ENCODE measurements at places on chromosomes 5 and 9.

DNA sequence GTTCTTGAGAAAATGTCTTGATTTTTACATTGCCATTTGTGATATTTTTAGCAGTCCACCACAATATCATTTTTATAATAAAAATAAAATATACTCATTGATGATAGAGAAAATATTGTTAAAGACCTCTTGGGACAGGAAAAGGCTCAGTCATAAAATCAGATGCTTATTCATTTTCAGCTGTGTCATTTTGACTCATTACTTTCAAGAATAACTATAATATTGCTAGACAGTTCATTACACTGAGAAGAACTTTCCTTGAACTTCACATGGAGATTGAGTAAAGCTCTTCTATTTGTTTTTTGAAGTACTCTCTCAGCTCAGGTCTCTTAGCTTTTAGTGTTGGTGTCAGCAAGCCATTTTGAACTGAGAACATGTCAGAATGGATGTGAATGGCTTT, 8.5 kb upstream of the MEIKIN start:
- DNase-seq: no peak

DNA sequence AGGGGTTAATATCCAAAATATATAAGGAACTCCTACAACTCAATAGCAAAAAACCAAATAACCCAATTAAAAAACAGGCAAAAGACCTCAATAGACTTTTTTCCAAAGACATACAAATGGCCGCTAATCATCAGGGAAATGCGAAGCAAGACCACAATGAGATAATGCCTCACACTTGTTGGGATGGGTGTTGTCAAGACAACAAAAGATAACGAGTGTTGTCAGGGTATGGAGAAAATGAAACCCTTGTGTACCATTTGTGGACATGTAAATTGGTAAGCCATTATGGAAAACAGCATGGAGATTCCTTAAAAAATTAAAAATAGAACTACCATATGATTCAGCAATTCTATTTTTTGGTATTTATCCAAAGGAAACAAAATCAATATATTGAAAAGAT, 620.2 kb downstream of the ACTL7B start:
- no peak for DNase-seq

GRCh38 chr5:26339576-26339975, 698.8 kb downstream of the CDH9 start:
- no peak for DNase-seq

GRCh38 chr9:35308316-35308715, 146.5 kb downstream of the UNC13B start:
- no peak for DNase-seq

- no peak for DNase-seq
Observed at GRCh38 chr5:67249590-67249895, 52.9 kb upstream of the CD180 start.

DNA sequence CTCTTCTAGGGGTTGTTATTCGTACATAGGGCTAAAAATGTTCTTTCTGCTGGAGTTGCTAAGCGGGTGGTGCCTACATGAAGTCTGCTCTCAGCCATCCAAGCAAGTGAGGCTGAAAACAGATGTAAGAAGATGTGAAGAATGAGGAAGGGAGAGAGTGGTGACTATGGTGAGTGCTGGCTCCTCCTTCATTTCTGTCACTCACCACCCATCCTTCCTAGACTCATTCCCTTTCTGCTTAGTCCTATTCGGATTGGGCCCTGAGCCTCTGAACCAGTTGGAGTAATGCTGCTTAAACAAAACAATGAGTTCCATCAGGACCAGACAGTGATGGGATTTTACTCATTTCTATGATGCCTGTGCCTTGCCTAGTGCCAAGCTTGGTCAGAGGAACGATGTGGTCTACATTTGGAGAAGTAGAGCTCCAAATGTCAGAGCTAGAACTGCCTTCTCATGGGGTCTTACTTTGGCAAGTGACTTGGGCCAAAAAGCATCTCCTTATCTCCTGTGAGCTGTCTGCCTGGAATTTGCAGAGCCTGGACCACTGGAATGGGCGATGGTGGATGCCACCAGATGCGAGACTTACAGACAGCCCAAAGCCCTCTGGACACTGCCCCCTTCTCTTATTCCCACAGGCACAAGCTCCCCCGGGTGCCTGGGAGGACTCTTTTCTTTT, 192.9 kb downstream of the FBXL7 start:
- no peak for DNase-seq

- DNase-seq: no peak
Observed at GRCh38 chr5:91266184-91266705, 116.9 kb downstream of the ARRDC3 start.

DNA sequence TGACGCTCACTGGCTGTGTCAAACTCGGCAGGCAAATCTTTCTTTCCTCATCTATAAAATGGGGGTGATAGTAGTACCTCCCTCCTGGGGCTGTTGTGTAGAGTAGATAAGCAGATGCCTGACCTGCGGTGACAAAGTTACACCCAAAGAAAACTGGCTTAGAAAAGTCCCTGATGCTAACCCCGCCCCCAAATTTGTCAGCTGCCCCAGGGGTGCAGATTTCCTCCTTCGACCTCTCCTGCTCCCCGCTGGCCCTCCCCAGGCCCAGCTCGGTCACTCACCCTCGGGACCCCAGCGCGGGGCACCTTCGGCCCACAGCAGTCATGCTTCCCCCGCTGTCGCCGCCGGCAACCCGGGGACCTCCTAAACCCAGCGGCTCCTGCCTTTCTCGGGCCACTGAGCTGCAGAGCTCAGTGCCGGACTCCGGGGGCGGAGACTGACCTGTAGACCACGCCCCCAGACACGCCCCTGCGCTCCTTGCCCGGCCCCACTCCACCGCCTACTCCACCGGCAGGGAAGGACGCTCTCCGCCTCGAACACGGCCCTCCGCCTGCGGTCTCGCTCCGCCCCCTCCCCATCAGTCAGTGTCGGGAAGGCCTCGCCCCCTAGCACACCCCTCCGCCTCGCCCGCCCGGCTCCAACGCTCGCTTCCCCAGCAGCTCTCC, 7.4 kb downstream of the SH2D3C start:
- peak; percentile 94 for DNase-seq

DNA sequence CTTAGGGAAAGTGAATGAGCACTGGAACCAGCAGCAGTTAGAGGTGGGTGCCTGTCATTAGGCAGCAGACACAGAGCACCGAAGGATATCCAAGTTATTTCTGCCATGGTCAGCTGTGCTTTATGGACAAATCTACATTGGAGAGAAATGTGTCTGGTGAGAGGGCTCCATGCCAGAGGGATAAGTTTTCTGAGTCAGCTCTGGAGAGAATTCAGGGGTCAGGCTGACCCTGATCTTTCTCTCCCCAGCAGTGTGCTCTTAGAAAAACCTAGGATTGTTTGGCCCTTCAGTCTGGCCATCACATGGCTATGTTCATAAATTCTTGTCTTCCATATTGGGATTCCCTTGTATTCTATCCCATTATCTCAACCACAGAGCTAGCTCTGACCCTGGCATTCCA, 8.9 kb upstream of the IL17B start:
- DNase-seq: no peak

GRCh38 chr5:151204051-151204450, 19.8 kb downstream of the CCDC69 start:
- DNase-seq: no peak

DNA sequence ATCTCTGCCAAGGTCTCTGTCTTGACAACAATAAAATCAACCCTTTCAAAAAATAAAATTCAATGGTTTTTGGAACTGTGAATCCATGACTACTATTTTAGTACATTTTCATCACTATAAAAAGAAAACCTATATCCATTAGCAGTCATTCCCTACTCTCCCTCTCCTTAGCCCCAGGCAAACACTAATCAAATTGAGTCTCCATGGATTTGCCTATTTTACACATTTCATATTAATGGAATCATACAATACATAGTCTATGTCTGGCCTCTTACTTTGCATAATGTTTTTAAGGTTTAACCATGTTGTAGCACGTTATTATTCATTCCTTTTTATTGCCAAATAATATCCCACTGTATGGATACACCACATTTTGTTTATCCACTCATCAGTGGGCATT, 24.1 kb downstream of the RIGI start:
- no peak for DNase-seq

DNA sequence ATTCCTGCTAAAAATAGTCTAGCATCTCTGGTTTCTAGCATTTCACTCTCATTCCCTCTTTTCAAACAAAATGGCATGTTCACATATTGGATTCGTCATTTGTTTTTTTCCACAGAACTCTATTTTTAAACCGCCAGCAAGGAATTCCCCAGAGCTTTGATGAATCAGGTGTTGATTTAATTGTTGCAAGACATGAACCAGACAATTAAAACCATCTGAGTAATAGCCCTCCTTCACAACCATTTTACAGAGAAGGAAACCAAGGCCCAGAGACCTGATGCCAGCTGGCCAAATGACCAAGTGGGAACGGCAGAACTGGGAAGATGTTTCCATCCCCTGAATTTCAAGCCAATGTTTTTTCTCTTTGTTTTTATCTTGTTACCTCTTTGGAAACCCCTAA, 167.0 kb downstream of the CAAP1 start:
- no peak for DNase-seq

GRCh38 chr5:64315778-64316177, 150.1 kb downstream of the RNF180 start:
- no peak for DNase-seq

GRCh38 chr5:5309645-5310044, 112.8 kb upstream of the ICE1 start:
- DNase-seq: no peak

- DNase-seq: no peak
Observed at GRCh38 chr5:107724642-107725041, 53.9 kb upstream of the EFNA5 start.

DNA sequence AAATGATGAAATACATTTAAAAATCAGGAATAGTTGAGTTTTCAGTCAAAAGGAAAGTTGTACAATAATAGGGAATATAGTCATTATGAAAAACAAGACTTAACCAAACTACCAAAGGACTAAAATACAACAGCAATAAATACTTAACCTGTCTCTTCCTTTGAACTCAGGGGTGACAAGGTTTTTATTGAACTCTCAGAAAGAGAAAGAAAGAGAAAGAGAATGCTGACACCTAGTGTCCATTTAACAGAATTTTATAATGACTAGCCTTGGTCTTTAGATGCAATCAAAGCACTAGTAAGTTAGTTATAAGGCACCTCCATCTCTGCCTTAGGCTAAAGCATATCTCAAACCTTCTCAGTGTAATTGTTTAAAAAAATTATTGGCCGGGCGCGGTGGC, 47.5 kb downstream of the UIMC1 start:
- peak; percentile 22 for DNase-seq

DNA sequence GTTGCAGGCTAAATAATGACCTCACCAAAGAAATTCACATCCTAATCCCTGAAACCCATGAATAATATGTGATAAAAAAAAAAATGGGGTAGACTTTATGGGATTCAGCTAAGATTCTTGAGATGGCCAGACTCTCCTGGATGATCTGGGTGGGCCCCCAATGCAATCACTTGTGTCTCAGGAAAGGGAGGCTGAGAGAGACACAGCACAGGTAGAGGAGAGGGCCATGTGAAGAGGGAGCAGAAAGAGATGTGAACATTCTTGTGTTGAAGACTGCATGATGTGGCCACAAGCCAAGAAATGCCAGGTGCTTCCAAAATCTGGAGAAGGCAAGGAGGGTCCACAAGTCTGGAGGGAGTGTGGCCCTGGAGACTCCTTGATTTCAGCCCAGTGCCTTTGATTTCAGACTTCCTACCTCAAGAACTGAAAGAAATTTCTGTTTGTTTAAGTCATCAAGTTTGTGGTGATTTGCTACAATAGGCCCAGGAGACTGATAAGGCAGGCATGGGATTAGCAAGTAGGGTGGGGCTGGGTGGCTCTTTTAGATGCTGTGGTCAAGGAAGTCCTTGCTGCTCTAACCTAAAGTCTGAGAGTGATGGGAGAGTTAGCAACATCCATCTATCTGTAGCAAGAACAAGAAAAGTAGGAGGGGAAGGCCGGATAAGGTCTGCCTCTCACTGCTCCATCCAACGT, 86.6 kb upstream of the FAM120A start:
- DNase-seq: no peak

- no peak for DNase-seq
Observed at GRCh38 chr5:600886-601541, 11.1 kb upstream of the CEP72 start.

DNA sequence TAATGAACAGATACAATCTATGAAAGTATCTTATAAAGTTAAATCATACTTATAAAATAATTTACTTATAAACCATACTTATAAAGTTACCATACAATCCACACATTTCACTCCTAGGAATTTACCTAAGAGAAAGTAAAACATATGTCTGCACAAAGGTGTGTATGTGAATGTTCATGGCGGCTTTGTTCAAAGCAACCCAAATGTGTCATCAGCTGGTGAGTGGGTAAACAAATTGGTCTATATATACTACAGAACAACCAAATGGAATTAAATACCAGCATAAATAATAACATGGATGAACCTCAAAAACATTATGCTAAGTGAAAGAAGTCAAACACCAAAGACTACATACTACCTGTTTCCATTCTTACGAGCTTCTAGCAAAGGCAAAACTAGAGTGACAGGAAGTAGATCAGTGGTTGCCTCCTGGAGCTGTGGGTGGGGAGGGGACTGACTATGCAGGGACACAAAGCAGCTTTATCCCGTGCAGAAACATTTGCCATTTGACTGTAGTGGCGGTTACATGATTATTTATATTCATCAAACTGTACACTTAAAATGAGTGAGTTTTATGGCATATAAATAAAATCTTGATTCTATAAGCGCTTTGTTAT, 10.6 kb downstream of the TRAF1 start:
- DNase-seq: no peak

Data from SHP77 (cell line).